ENCODE measurements at places on chromosomes 5 and 9. TPM values are rescaled to one million over a fixed set of nuclear protein-coding genes. Genes with fewer than 3 reads are reported as not detected.

DNA sequence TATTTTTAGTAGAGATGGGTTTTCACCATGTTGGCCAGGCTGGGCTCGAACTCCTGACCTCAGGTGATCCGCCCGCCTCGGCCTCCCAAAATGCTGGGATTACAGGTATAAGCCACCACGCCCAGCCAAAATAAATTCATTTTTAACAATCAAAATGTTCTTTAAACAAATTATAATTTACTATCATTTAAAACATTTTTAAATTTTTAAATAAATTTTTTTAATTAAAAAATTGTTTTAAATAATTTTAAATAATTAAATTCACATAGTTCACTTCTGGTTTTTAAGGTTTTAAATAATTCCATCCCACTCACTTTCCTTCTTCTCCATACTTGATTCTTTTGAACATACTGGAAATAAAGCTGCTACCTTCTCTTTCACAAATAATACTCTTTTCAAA, 15.0 kb upstream of the TTC33 start:
- H3K36me3 ChIP-seq, result no peaks in the 10 kb centered on the region
- DNase-seq, result no peak
- H3K27ac ChIP-seq, result no peak overlapping the region
- no peaks in the 10 kb centered on the region for H3K27me3 ChIP-seq
- H3K4me1 ChIP-seq, result no peaks in the 10 kb centered on the region

GRCh38 chr5:132207778-132208177, 19.9 kb downstream of the P4HA2 start:
- no peaks in the 10 kb centered on the region for H3K4me1 ChIP-seq
- no peak overlapping the region for H3K4me3 ChIP-seq
- no peak overlapping the region for H3K27ac ChIP-seq
- H3K36me3 ChIP-seq, result no peaks in the 10 kb centered on the region

DNA sequence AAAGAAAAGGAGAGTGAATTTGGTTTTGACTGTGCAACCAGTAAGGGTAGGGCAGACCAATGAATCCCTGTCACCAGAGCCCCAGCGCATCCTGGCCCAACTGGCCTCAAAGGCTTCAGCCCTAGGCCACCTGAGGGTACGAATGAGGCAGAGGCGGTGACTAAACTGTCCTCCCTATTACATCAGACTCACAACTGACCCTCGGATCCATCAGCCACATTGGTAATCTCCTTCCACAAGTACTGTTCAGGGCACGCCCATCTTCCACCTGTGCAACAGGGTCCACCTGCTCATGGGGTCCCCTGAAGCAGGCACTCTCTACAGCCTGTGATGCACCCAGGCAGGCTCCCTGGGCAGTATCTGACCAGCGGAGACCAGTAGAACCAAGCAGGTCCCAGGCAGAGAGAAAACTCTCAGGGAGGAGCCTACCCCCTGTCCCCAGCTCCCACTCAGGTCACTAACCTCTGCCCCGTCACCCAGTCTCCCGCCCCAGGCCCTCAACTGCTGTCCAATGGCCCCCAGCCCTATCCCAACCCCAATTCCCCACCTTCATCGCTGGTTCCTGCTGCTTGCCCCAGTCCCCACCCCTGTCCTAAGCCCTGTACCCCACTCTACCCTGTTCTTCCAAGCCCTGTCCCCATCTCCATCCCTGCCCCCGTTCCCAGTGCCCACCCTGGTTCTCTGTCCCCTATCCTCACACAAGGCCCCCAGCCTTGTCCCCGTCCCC, 904 bp downstream of the EDF1 start:
- peaks cover 13% of the 10 kb centered on the region for H3K36me3 ChIP-seq
- H3K4me1 ChIP-seq, result peaks cover 7% of the 10 kb centered on the region
- no peak for DNase-seq
- peak overlapping the region; percentile 99 for H3K4me3 ChIP-seq
- no peaks in the 10 kb centered on the region for H3K27me3 ChIP-seq
- peak overlapping the region; percentile 91 for H3K27ac ChIP-seq

DNA sequence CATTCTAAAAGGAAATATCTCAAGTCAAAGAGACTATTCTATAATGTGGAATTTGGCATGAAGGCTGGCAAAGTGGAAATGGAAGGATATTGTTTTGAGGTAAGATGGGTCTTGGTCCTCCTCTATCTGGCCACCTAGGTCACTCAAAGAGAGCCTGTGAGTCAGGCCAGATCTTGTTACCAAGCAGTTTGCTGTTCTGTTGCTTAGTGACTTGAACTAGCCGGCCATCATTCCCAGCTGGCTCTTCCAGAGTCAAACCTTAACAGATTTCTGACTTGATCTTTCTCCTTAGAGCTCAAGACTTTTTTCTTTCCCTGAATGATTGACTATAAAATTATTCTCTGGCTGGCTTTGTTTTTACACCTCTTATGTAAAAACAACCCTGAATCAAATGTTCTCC, 136.1 kb downstream of the PDE4D start:
- H3K4me3 ChIP-seq, result no peak overlapping the region
- H3K27ac ChIP-seq, result no peak overlapping the region
- H3K36me3 ChIP-seq, result no peaks in the 10 kb centered on the region
- H3K4me1 ChIP-seq, result peaks cover 6% of the 10 kb centered on the region
- no peak for DNase-seq

GRCh38 chr5:130871346-130872086, 293.5 kb downstream of the HINT1 start:
- H3K4me1 ChIP-seq, result no peaks in the 10 kb centered on the region
- no peak overlapping the region for H3K4me3 ChIP-seq
- no peak overlapping the region for H3K27ac ChIP-seq

GRCh38 chr9:72315089-72315509, 49.9 kb downstream of the ZFAND5 start:
- peaks cover 7% of the 10 kb centered on the region for H3K4me1 ChIP-seq
- peak overlapping the region; percentile 71 for H3K27ac ChIP-seq
- H3K4me3 ChIP-seq, result no peak overlapping the region
- H3K36me3 ChIP-seq, result no peaks in the 10 kb centered on the region

DNA sequence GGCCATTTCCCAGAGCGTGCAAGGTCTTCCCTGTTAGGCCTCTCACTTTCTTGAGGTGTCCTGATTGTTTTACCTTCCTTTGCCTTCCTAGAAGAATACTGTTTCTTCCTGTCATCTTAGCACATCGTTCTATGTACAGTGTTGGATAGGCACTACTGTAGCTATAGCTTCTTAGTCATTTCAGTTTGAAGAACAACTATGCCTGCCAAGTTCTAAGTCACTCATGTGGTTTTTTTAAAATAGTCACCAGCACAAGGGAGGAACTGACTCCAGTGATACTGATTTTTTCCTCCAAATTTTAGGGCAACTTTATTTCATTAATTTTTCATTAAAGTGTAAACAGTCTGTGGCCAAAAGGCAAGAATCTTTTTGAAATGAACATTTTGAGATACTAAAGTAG, 122.4 kb upstream of the NR5A1 start:
- H3K27me3 ChIP-seq, result no peaks in the 10 kb centered on the region
- H3K4me3 ChIP-seq, result no peak overlapping the region
- H3K36me3 ChIP-seq, result no peaks in the 10 kb centered on the region
- no peaks in the 10 kb centered on the region for H3K4me1 ChIP-seq

DNA sequence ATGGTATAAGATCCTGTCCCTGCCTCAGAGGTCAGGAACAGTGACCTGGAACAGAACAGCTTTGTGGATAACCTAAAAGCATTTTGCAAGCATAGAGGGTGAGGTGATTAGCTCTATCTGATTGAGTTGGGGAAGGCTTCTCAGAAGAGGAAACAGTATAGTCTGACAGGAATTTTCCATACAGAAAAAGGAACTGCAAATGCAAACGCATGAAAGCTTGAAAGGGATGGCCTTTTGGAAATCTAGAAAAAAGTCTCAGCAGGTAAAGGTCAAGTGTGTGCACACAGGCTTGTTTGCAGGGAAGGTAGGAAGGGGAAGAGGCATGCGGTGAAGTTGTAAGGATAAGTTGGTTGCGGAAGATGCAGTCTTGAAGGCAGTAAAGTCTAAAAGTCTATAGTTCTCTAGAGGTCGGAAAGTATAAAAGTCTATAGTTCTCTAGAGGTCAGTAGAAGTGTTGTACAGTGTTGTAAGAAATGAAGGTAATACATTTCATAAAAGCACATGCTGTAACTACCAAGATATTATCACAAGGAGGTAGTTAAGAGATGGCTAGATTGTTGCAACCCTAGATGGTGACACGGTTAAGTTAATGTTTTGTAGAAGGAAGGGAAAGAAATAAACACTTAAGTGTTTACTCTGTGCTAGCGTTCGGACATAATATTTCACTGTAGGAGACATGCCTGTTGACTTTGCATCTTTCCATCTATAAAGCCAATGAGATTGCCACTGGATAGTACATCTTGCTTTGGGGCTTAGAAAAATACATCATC, 16.7 kb upstream of the HSPB3 start:
- no peak overlapping the region for H3K27ac ChIP-seq
- no peaks in the 10 kb centered on the region for H3K27me3 ChIP-seq
- no peak for DNase-seq

DNA sequence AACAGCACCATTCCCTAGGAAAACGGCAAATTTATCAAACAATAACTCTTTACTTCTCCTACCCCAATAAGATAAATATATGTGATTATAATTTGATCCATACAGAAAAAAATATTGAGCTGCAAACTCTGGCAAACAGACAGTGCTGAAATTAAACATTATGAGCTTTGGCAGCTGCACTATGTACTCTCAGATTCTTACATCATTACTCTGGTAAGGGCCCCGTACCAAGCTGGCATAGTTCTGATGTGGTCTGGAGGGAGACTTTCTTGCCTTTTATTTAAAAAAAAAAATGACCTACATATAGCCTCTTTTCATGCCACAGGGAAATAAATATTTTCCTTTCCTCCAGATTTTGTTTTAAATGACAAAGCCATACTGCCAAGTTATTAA, 95.0 kb downstream of the NR6A1 start:
- H3K4me1 ChIP-seq, result no peaks in the 10 kb centered on the region
- H3K27me3 ChIP-seq, result no peaks in the 10 kb centered on the region
- H3K4me3 ChIP-seq, result no peak overlapping the region

DNA sequence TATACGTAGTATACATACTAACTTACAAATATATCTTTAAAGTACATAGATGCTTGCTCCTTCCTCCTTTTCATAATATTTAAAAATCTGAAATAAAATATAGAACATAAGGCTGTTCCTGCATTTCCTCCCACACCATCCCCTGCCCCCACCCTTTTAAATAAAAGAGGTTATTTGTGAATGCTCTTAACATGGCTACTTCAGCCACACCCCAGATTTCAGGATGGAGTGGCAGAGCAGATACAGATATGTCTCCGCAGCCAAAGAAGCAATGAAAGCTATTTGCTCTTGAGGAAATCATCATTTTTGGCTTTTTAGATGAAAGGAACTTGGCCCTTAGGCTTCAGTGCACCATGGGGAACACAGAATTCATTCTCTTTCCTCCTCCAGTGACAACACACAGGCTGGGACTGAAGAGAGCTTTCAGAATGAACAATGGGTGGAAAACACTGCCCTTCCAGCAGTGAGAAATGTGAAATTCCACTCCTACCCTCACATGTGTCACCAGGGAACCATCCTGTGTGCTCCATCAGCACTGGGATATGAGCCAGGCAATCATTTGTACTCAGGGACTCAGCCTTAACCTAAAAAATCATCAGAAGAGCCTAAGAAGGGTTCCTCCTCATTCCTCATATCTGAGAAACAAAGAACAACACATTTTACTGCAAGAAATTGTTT, 134.3 kb downstream of the PPP2R2B start:
- no peaks in the 10 kb centered on the region for H3K36me3 ChIP-seq
- H3K27ac ChIP-seq, result no peak overlapping the region
- no peaks in the 10 kb centered on the region for H3K27me3 ChIP-seq
- no peak for DNase-seq
- no peaks in the 10 kb centered on the region for H3K4me1 ChIP-seq
- no peak overlapping the region for H3K4me3 ChIP-seq

DNA sequence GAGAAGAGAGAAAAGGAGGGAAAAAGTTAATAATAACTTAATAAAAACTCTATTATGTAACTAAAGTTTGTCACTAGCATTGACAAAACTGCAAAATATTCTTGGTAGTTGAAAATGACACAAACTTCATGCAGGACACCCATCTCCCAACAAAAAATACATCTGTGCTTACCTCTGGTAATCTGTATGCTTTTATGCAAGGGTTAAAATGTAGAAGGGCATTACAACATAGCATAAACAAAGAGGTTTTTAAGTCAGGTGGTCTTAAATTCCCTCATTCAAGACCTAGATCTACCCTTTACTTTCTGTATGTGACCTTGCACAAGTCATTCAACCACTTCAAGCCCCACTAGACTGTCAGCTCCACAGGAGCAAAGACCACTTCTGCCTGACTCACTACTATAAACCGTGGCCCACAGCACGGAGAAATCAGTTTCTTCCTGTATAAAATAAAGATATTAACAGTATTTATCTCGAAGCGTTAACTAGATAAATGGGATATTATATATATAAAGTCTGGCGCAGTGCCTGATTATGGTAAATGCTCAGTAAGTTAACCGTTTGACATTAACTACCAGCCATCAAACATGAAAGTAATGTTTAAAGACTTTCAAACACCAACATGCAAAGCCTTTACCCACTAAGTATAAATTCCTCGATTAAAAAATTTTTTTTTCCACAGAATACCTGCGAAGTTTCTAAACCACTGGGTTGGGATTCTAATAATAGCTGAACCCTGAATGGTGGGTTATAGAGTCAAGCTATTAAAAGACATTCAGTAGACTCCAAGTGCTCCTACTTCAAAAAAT, 2.0 kb downstream of the FBXL17 start:
- peak overlapping the region; percentile 99 for H3K27ac ChIP-seq
- no peaks in the 10 kb centered on the region for H3K36me3 ChIP-seq
- peak overlapping the region; percentile 89 for H3K4me3 ChIP-seq

DNA sequence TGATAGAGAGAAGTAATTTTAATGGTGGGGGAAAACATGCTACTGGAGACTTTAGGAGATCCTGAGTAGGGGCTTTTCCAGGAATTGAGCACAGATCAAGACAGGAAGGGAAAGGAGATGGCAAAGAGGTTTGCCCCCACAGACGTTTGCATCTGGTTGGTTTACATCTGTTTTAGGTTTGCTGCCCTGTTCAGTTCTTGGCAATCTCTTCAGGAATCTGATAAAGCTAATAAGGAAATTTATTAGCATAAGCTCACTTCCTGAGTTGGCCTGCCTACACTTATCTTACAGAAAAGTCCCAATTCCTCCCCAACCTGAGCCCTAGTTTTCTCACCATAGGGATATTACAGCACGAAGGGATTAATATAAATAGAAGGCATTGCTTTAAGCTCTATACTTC, 3.4 kb upstream of the CFAP95 start:
- H3K4me3 ChIP-seq, result no peak overlapping the region
- peaks cover 5% of the 10 kb centered on the region for H3K27me3 ChIP-seq
- H3K36me3 ChIP-seq, result no peaks in the 10 kb centered on the region
- no peak for DNase-seq
- no peaks in the 10 kb centered on the region for H3K4me1 ChIP-seq
- no peak overlapping the region for H3K27ac ChIP-seq

- no peak overlapping the region for H3K4me3 ChIP-seq
- H3K27ac ChIP-seq, result no peak overlapping the region
- H3K27me3 ChIP-seq, result no peaks in the 10 kb centered on the region
- H3K4me1 ChIP-seq, result no peaks in the 10 kb centered on the region
- no peaks in the 10 kb centered on the region for H3K36me3 ChIP-seq
Observed at GRCh38 chr5:136754216-136754615, 388.9 kb upstream of the TRPC7 start.

GRCh38 chr5:91332267-91333045, 50.7 kb downstream of the ARRDC3 start:
- no peak overlapping the region for H3K27ac ChIP-seq
- H3K27me3 ChIP-seq, result no peaks in the 10 kb centered on the region

- no peak overlapping the region for H3K27ac ChIP-seq
- H3K4me3 ChIP-seq, result no peak overlapping the region
- no peak for DNase-seq
- H3K4me1 ChIP-seq, result no peaks in the 10 kb centered on the region
Observed at GRCh38 chr5:96717874-96718273, 55.7 kb downstream of the CAST start.

Gene BAG1
- total RNA-seq, result 94.9 TPM

Gene PCDHGA10
- 11.1 TPM for total RNA-seq

Gene NIPAL4
- 2.7 TPM for total RNA-seq

Gene NR5A1
- total RNA-seq, result 88.4 TPM

Data from prostate gland (tissue), 2 donors.